AG10803 (cell line): ENCODE measurements at places on chromosomes 7 and 10.

DNA sequence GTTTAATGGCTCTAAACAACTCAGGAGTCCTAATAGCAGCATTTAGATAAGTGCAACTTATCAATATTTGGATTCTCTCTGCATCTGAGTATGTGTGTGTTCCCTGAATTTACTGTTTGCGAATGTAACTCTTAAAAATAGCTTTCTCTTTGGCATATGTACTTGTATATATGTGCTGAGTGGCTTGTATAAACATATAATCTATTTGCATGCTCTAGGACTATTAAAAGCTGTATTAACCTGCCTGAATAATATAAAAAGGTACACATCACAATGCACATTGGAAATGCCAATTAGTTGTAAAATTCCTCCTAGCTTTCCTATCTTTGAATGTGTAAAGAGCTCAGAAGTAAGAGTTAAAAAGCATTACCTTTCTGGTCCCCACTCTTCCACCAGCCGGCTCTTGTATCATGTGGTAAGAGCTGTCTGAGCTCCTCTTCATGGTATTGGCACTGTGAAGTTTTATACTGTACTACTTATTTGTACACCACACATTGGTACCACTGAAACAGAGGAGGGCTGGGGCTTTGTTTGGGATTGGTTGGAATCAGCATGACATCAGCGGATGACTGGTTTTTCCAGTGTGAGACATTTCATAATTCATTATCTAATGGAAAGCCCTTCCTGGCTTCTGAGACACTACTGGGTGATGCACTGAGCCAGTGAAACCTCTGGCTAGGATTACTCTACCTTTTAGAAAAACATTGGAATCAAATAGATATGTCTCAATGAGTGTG is at the start of gene INHBA:
TSS of gene INHBA (minus strand) at position 456 of the 737 bp plus-strand sequence. CDS start 2,716 bp downstream, outside the sequence.
- peak; percentile 72 for DNase-seq

DNA sequence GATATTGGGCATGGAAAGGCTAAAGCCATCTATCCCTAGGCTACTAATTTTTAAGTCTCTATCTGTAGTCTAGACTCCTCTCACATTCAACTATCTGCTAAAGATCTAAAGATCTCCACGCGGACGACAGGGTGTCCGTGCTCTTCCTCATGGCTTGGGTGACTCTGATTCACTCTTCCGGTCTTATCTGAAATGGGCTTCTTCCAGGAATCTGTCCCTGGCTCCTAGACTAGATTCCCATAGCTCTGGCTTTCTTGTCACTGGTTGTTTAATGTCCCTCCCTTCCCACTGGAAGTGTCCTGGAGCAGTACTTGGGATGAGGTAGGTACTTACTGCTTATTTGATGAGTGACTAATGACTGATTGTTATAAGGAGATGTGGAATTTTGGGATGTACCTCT is 62.0 kb upstream of the PODXL start:
- DNase-seq: no peak

DNA sequence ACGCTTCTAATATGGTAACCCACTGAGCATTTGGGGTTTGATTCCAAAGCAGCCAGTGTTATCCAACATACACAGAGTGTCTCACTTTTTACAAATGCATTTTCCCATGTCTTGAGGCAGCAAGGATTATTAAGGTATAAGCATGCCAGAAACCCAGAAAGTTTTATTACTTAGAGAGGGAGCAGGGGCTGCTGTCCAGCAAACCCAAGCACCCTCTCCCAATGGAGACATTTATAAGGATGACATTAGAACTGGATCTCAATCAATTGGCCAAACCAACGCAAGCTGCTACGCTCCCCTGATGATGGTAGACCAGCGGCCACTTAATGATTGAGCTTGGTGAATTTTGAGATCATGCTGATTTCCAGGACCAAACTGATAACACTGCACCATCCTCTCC is 176.3 kb downstream of the FANK1 start:
- DNase-seq: no peak

DNA sequence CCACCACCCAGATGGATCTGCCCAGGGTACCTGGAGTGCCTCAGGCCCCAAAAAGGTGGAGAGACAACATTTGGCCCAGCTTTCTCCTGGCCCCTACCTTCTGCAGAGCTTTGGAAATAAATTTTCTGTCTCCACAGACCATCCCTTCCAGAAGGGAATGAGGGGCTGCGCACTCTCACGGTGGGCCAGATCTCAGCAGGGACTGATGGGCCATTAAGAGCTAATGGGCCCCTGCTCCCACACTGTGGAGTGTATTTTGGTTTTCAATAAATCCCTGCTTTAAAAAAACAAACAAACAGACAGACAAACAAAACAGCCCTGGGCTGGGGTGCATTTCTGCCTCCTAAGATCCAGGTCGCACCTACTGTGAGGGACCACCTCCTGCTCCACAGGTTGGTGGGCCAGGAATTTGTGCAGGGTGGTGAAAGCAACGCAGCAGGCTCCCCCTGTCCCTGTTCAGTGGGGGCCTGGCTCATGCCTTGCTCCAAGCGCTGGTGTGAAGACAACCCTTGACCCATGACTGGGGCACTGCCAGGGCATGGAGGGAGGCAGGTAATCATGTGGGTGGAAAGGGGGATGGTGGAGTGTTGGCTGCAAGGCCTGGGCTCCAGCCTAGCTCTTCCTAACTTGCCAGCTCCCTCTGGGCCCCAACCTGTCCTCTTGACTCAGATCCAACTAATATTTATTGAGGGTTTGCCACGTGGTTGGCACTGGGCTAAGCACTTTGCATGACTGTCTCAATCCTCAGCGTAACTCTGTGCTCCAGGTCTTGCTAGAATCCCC is 88.5 kb downstream of the COL13A1 start:
- no peak for DNase-seq

- DNase-seq: no peak
These were observed 172.2 kb upstream of the FERD3L start for GRCh38 chr7:19317461-19317860.

DNA sequence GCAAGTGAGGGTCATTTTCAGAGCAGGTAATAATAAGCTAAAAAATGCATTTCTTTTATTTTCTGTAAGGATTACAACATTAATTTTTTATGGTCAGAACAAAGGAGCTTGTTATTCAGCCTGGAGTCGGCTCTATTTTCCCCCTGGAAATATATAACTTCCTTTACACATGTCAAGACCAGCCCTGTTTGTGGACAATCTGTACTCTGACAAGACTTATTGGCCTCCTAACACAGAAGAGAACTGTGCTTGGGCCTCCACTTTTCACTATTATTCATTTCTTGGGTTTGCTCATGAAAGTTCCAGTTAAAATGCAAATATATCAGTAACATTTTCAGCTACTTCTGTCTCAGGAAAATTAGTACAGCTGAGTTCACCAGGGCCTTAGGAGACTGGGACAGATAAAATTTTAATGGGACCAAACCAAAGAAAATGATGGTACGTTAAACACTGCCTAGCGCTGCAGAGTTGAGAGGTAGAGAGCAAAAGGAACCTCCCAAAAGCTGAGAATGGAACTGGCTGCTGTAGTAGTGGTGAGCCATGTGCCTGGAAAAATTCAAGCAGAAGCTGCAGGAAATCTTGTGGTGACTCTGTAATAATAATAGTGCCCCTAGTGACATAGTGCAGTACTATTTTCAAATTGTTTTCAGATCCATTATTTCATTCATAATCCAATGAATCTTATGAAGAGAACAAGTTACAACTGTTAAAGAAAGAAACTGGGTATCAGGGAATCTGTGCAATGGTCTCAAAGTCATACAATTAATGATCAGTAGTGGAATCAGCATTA is 227.2 kb upstream of the KIAA1217 start:
- no peak for DNase-seq

- DNase-seq: peak; percentile 48
These were observed at the start of gene SFRP4 for GRCh38 chr7:37916673-37917660. Gene SFRP4 (minus strand): TSS chr7:37916817. CDS start chr7:37916537, 280 bp downstream.

DNA sequence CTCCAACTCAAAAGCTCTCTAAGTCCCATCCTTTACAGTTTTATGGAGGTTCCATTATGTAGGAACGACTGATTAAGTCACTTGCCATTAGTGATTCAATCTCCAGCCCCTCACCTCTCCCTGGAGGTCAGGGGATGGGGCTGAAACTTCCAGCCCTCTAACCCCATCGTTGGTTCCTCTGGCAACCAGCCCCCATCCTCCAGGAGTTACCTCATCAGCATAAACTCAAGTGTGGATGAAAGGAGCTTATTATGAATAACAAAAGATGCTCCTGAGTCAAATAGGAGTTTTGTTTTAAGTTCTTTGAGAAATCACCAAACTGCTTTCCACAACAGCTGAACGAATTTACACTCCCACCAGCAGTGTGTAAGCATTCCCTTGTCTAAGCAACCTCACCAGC is 494.3 kb upstream of the AUTS2 start:
- no peak for DNase-seq

- DNase-seq: no peak
These were observed 22.9 kb upstream of the CHST12 start for GRCh38 chr7:2380461-2380860.

DNA sequence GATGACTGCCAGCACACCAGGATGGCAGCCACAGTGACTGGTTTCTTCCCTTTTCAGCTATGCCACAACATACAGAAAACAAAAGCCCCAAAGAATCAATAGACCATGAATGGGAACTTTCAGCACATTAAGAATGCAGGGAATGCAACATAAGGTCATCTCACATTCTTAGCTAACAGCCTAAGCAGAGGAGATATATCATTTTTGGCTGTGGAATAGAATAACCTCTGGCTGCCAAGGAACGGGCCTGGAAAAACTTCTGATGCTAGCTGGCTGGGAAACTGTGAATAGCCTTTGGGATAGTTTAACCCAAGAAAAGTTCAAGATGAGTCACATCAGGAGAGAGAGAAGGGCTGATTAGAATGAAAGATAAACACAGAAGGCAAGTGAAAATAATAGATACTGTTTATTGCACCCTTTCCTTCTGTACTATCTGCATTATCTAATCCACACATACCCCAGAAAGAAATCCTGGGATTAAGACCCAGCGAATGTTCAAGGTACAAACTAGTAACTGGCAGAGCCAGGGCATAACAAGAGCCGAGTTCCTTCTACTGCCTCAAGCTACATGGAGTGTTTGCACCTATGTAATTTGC is 169.2 kb downstream of the SEMA3A start:
- DNase-seq: peak; percentile 99

- no peak for DNase-seq
These were observed 103.7 kb upstream of the IFRD1 start for GRCh38 chr7:112346381-112347060.

GRCh38 chr10:1715821-1716220 is 21.5 kb downstream of the ADARB2 start:
- DNase-seq: no peak

DNA sequence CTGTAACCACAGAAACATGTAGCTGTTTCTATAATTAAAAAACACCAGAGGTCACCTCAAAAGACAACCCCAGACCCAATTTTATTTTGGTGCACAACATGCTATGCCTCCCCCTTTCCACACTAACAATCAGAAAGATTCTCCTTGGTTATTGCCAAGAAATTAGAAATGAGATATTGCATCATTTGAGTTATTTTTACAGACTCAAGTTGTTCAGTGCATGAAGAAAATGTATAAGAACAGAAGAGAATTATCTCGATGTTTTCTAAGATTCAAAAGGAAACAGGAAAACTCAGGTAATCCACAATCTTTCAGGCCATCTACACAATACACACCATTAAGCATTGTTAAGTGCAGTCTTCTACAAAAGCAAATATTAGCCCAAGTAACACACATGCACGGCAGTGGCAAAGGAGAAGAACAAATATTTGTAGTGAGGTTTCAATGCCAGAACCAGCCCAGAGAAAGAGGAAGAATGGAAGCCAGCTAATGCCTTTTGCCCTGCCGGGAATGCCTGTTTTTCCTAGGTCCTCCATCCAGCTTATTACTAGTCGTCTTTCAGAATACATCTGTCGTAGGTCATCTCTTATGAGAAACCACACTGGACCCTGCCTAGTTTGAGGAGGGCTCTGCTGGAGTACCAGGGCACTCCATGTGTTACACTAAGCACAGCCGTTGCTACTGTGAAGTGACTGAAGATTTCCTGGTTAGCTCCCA is 67.6 kb upstream of the C1GALT1 start:
- no peak for DNase-seq

GRCh38 chr7:138125598-138126111 is 49.4 kb downstream of the AKR1D1 start:
- DNase-seq: no peak

DNA sequence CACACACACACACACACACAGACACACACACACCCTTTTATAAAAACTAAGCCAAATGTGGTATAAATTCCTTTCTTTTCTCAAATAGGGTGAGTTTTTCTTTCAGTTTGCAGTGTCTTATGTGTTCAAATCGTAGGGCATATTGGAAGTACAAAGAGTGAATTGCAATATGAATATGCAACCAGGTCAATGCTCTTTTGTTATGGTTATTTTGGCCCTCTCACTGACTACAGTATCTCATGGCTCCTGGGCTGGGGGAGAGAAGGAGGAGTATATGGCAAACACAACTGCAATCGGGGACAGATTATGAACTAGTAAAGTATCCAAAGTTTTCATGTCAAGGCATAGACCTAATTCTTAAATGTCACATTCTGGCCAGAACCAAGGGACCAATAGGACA is 301.9 kb downstream of the PLXDC2 start:
- DNase-seq: no peak

DNA sequence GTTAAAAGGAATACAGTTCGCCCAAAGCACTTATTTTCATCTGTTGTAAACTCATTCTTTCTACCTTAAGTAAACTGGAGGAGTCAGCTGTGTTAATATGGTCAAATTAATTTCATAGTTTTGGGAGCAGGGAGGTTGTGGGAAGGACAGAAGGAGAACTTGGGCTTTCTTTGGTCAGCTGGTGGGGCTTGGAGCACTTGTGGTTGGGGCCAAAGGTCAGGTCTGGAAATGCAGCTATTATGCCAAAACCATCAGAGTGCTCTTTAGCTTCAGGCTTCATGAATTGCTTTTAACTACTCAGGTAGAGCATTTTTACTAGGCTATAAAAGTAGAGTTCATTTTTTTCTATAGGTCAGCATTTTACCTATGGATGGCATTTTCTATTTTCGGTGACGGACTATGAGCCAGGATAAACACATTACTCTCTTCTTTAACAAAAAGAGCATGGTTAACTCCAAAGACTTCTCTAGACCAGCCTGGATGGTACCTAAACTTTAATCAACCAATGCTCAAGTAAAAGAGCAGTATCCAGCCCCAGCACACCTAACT is 30.0 kb downstream of the STEAP4 start:
- no peak for DNase-seq

DNA sequence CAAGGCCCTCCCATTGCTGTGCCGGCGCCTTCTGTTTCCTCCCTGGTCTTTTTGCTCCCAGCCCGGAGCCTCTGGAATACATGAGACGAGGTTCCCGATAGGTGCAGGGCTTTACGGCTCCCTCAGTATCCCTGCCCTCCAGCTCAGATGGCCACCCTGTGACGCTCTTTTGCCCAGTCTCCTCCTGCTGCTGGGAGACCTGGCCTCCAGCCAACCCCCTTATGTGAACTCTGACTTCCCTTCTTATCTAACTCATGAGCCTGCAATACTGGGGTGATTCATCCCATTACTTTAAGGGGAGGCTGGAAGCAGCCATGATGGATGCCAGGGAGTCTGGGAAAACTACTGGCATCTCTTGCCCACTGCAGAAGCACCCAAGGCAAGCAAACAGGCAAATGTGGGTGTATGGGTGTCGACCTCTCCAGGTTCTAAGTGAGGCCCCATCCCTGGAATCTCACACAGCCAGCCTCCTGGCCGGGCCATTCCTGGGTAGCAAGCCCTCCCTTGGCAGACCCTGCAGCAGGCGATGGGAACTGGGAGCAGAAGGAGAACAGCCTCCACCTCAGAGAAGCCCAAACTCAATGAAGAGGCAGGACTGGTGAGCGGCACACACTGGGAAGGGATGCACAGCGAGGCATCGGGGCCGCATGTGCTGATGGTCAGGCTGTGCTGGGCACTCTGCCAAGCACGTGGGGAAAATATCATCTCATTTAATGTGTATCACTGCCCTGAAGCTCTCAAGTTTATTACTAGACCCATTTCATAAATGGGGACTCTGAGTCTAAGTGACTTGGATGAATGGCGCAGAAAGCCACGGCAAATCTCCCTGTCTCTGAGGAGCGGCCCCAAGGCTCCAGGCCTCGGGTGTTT is 97.5 kb downstream of the FAM53B start:
- peak; percentile 79 for DNase-seq
